Fibroblast of skin of left biceps (primary cell): ENCODE measurements at places on chromosomes 6 and 20.

GRCh38 chr6:72551470-72551869 is 70.4 kb upstream of the KCNQ5 start:
- no peak for DNase-seq

DNA sequence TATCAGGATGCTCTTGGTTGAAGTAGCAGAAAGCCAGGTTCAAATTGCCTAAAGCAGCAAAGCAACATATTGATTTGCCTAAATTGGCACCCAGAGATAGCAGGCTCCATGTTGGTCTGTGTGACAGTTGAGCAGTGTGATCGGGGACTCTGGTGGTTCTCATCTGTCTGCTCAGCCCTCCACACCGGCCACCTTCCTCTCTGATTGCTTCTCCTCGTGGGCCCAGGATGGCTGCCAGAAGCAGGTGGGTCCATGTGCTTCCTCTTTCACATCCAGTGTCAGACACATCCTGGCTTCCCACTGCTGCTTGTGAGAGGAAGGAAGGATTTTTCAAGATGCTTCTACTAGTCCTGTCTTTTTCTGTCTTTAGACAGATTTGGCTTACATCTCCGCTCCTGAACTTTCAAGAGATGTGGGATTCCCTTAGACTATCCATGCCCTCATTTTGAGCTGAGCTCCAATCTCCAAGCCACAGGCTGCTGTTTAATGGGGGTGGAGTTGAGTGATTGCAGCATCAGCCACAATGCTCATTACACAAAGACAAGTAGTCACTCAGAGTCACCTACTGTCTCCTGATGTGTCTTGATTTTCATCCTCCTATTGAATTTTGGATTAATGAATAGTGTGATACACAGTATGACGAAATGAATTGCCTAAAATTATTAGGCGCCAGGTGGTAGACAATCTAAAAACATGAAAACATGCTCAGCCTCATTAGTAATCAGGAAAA is 122.2 kb downstream of the ZDHHC14 start:
- no peak for DNase-seq

- DNase-seq: no peak
Measured at GRCh38 chr6:36025260-36025931, 955 bp upstream of the SLC26A8 start.

- no peak for DNase-seq
Measured at GRCh38 chr20:23018941-23019340, 16.2 kb upstream of the SSTR4 start.

- DNase-seq: no peak
Measured at GRCh38 chr20:47466704-47467459, 34.8 kb upstream of the NCOA3 start.

DNA sequence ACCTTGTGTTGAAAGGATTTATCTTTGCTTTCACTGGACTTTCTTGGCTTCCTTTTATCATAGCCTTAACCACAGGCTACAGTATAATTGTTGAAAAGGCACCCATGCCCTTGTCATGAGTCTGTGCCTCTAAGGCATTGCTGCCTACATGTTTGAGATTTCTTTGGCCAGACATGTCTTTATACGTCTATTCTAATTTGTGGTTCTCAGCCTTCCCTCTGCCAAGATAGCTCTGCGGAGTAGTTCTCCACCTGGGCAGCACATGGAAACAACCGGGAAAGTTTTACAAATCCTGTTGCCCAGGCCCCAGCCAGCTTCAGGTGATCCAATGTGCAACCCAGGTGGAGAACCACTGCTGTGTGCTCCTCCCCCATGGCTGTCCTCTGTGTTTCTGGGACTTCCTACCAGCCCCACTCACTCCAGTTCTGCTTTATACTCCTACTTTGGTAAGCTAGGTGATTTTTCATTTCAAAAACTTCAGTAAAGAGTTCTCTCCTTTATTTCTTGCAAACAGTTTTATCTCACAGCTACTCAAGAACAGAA is 159.6 kb upstream of the MYLIP start:
- DNase-seq: no peak
